ENCODE measurements at places on chromosomes 12 and 14.

DNA sequence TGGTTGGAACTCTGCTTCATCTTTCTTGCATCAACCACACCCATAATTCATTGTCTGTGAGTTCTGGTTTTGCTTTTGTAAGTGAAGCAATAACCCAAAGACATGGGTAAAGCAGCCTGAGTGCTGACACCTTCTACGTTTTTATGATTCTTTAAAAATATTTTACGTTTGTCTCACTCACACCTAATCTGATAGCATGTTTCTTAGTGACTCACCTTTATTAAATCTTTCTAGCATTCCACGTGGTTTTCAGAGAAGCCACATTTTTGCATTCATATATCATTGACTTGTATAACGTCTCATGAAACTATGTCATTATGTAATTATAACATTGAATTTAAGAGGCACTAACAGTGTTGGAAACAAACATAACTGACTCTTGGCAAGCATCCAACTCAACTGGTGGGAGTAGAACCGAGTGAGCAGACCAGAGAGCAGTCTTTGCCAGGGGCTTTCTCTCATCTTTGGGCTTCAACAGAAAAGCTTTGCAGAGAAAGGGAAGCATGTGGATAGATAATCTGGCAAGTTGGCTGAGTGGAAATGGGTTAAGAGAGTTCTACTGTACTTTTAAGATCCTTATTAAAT is 118.8 kb downstream of the TPH2 start:
- DNase-seq = no peak

DNA sequence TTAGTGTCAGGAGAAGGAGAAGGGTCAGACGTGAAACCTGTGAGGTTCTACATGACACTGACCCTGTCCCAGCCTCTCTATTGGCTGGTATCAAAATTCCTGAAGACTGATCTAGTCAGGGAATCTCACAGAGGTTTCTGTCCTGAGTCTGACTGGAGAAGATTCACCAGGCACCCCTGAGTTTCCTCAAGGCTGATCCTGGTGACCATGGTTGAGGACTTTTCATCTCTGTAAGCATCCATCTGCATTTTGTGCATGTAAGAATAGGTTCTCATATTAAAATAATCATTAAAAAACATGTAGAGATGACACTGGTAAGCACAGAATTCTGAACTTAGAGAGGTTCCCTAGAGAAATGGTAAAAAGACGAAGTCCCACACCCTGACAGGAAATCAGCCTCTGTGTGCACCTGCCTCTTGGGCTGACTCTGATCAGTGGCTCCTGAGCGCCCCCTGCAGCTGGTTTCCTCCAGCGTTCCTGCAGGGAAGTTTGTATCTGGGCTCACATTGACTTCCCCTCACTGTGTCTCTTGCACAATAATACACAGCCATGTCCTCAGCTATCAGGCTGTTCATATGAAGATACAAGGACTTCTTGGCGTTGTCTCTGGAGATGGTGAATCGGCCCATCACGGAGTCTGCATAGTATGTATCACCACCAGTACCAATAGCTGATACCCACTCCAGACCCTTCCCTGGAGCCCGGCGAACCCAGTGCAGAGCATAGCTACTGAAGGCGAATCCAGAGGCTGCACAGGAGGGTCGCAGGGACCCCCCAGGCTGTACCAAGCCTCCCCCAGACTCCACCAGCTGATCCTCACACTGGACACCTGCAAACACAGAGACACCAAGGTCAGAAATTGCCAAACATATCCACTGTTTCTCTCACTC is 991.9 kb downstream of the TMEM121 start:
- peak; percentile 50 for DNase-seq

- no peak for DNase-seq
These were observed 30.6 kb downstream of the STK38L start for GRCh38 chr12:27274706-27275105.

GRCh38 chr12:93229494-93230325 is 148.0 kb upstream of the NUDT4 start:
- no peak for DNase-seq

GRCh38 chr12:92144631-92145480 is 790 bp downstream of the BTG1 start:
- DNase-seq = peak; percentile 74

DNA sequence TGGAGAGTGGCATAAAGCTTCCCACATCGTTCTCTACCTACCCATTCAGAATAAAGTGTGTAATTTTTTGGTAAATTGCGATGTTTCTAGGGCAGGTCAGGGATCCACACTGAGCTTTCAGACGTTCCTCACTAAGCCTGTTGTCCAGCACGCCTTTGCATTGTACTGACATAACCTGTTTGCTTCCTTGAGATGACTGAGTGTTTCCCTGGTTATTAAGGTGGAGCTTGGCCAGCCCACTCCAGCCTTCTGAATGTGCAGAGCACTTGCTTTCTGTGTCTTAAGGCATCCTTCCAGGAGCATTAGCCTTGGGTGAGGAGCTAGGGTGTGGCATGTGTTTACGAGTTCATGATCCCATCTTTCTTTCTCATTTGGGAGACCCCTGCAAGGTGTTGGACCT is 96.4 kb downstream of the TMEM260 start:
- no peak for DNase-seq

DNA sequence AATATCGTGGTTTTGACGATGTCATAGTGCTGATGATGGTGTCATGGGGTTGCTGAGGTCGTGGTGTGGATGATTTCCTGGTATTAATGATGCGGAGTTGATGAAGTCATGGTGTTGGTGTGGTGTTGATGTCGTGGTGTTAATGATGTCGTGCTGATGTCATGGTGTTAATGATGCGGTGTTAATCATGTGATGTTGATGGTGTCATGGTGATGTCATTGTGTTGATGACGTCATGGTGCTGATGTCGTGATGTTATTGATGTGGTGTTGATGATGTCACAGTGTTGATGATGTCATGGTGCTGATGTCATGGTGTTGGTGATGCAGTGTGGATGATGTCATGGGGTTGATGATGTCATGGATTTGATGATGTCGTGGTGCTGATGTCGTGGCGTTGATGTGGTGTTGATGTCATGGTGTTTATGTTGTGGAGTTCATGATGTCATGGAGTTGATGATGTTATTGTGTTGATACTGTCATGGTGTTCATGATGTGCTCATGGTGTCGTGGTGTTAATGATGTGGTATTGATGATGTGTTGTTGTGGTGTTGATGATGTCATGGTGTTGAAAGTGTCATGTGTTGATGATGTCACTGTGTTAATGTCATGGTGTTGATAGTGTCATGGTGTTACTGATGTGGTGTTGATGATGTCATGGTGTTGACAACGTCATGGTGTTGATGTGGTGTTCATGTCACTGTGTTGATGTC is 48.5 kb upstream of the RIMBP2 start:
- no peak for DNase-seq

GRCh38 chr12:122200541-122201175 is 2.9 kb upstream of the B3GNT4 start:
- DNase-seq = no peak

DNA sequence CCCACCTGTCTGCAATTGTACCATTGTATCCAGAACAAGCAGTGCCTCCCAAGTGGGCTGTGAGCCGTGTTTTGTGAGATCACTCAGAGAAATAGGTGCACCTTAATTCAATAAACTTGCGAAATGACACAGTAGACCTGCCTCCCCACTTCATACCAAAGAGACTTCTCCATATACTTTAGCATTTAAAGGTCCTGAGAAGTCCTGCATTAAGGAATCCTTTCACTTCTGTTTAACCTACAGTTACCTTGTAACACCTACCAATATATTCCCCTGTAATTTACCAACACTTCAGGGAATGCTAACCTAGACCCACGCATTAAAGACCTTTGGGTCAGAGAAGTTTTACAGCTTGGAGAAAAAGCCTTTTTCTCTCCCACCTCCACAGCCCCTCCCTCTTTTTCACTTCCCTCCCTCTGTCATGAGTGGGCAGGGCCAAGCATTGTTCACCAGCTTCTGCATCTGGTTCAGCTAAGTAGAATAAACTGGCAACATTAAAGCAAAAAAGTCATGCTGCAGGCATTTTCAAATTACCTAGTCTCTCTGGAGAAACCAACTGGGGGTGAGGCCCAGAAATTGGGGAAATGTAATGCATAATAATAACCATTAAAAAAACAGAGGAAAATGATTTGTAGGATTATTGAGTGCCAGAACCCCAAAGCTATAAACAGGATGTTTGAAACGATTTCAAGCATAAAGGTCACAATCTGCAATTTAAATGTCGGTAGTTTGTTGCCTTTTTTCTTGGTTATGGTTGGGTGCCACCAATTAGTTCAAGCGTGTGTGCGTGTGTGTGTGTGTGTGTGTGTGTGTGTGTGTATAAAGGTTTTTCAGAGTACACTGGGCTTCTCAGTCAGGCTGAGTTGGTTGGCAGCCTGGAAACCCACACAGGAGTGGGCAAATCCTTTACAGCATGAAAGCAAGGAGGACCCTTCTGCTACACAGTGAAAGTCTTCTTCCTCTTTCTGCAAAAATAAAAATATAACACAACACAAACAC is 13.7 kb upstream of the WSCD2 start:
- peak; percentile 15 for DNase-seq

DNA sequence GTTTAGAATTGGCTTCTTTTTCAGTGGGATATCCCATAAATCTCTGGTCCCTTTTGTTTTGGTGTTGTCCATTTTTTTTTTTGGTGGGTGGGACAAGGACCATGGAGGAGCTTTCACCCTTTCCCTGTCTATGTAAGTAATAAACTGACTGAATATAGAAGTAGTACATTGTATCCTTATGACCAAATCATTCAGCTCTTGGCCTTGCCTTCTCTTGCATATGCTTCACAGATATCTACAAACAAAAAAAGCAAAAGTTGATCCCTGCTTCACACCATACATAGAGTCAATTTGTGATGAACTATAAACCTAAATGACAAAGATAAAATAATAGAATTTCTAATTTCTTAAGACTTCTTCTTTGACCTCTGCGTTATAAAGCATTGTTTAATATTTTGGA is 59.8 kb downstream of the SIX1 start:
- DNase-seq = no peak

- no peak for DNase-seq
These were observed 124.7 kb upstream of the PWP1 start for GRCh38 chr12:107560899-107561285.

DNA sequence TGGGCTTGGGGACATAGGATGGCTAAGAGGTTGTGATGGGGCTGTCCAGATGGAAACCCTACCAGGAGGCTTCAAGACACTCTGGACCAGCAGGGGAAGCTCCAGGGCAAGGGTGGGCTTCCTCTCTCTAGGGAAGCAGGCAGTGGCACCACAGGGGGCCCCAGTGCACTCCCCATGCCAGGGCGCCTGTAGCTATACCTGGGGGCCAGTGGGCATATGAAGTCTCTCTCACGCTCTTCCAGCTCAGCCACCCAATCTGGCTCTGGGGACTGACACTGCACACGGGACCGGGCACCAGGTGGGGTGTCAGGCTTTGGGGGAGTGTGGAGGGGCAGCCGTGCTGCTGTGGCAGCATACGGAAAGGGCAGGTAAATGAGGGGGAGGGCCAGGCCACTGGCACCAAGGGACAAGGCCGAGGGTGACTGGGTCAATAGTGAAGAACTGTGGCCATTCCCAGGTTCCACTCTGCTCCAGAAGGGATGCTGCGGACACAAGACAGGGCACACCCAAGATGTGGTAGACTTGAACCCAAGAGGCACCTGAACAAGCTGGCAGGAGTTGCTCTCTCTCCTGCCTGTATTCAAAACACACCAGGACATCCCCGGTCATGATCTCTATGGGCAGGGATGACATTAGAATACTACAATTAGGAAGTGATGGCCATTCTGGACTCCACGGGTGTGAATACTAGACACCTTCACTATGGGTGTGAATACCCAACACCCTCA is 27.5 kb downstream of the RFLNA start:
- no peak for DNase-seq

DNA sequence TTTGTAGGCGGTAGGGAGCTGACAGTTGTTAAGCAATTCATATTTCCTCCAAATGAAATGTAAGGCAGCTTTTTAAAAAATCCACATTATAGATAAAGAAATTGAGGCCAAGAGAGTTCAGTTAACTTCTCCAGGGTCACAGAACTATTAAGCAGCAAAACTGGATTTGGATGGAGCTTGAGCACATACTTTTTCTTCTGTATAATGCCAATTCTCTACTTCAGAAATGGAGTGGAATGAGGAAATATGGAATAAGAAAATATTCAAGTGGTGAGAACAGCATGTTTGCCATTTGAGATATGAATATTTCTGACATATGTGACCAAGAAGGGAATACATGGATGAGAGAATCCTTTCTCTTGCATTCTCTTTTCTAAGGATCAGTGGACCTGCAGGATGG is 233.1 kb downstream of the FOXG1 start:
- no peak for DNase-seq

DNA sequence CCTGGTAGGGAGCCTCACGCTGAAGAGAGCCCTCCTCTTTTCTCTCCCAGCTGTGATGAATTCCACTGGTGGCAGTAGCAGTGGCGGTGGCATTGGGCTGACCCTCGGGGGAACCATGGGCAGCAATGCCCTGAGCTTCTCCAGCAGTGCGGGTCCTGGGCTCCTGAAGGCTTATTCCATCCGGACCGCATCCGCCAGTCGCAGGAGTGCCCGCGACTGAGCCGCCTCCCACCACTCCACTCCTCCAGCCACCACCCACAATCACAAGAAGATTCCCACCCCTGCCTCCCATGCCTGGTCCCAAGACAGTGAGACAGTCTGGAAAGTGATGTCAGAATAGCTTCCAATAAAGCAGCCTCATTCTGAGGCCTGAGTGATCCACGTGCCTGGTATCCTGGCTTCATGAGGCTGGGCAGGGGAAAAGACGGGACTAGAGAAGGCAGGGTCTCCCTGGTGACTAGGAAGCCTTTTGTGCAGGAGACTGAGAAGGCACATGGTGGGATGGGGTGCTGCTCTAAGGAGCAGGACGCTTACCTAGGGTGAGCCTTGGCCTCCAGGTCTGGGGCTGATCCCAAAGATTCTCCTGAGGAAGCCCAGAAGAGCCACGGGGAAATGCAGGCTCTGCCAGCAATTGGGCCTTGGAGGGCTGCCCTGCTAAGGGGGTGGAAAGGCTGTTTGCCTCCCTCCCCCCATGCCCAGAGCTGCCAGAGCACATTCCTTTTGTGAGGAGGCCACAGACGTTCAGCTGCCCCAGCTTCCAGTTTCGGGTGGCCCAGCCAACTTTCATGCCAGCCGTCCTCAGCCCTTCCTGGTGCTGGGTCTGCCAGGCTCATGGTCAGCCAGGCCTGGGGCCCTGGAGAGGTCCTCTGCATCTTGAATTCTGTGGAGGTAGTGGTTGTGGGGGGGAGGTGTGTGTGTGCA is 15.8 kb downstream of the KRT7 start:
- no peak for DNase-seq

DNA sequence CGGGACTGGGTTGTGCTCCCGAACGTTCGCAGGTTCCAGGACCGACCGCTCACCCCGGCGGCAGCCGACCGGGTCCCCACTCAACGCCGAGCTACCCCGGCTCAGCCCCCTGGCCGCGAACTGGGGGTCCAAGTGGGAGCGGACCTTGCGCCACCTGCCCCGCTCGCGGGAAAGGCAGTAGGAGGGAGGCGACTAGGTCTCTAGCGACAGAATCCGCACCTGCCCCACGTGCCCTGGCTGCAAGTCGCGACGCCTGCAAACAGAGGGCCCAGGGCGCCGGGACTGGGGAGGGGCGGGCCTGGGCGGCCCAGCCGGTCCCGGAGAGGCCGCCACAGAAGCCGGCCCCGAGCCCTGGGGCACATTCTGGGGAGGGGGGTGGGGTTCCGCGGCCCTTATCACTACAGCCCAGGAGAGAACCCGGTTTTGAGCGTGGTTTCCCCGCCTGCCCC is 239.2 kb upstream of the CPNE8 start:
- DNase-seq = no peak

- no peak for DNase-seq
These were observed 136.6 kb upstream of the DCN start for GRCh38 chr12:91319071-91319760.
